Glutamatergic neuron (in vitro differentiated cells): ENCODE measurements at places on chromosomes 5 and 9.
A peak's percentile ranks its signal among the peaks of the same experiment; 100 is the strongest.

DNA sequence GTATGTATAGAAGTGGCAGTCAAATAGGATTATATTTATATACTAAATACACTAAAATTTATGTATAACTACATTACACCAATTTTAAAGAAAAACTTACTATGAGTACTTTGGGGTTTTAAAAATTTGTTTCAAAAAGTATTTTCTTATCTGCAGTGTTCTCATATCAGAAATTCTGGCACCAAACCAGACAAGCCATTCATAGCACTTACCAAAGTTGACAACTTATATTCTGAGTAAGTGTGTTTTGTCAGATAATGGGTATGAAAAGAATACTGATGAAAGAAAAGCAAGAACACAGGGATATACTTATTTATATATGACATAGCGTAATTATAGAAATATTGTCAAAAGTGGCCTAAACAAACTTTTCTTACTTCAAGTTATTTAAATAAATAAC is 67.5 kb downstream of the SPEF2 start:
- DNase-seq, result no peak

GRCh38 chr5:179836225-179837019 is 15.7 kb downstream of the SQSTM1 start:
- DNase-seq, result no peak

DNA sequence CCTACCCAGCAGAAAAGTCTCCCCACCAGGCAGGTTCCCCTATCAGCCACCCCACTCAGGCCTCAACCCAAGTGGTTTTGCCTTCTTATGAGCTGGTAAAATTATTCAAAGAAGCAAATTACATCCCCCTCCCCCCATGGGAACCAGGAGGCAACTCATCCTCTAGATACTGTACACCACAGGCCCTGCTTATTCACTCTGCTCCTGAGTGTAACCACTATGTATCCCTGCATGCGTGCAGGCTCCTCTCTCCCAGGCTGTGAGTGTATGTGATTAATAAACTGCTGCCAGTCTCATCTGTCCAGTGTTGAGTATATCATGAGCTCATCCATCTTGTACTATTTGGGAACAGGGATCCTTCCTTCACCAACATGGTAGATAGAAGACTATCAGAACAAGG is 8.6 kb downstream of the KCTD16 start:
- DNase-seq, result no peak

DNA sequence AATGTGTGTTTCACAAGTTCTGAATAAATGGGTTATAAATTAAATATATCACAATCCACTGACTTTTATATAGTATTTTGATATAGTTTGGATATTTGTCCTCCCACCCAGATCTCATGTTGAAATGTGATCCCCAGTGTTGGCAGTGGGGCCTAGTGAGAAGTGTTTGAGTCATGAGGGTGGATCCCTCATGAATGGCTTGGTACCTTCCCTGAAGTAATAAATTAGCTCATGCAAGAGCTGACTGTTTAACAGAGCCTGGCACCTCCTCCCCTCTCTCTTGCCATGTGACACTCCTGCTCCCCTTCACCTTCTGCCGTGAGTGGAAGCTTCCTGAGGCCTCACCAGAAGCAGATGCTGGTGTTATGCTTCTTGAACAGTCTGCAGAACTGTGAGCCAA is 127.9 kb upstream of the PALM2AKAP2 start:
- no peak for DNase-seq

- no peak for DNase-seq
These were observed 705.7 kb downstream of the CETN3 start for GRCh38 chr5:89703817-89704216.

DNA sequence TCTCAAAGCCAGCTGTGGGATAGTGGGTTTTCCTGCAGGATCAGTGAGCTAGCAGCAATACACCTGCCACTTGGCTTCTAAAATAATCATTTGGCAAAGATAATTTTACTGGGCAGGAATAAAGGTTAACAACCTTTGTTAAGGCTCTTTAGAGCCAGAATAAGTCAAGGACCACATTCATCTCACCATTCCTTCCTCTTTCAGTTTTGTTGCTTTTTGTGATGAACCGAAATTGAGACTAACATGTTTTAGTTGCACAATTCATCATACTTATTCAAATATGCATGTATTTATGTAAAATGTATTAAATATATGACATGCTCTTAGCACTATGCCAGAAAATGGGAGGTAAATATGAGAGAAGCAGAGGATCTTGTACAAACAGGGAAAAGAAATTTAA is 824.4 kb upstream of the TYRP1 start:
- no peak for DNase-seq

DNA sequence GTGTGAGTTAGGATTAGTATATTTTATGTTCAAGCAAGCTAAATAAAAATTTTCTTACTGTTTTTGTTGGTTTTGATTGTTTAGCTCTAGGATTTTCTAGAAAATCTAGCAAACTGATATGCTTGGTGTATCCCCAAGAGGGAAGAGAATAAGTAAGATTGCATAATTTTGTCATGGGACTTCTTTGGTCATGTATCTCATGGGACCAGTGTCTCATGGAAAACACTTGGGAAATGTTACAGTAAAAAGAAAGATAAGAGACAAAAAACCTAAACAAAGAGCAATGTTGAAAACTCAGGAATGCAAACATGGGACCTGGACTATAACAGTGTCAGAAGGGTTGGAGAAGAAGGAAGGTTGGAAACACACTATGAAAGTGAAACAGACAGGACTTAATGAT is 119.4 kb downstream of the TLR4 start:
- no peak for DNase-seq

DNA sequence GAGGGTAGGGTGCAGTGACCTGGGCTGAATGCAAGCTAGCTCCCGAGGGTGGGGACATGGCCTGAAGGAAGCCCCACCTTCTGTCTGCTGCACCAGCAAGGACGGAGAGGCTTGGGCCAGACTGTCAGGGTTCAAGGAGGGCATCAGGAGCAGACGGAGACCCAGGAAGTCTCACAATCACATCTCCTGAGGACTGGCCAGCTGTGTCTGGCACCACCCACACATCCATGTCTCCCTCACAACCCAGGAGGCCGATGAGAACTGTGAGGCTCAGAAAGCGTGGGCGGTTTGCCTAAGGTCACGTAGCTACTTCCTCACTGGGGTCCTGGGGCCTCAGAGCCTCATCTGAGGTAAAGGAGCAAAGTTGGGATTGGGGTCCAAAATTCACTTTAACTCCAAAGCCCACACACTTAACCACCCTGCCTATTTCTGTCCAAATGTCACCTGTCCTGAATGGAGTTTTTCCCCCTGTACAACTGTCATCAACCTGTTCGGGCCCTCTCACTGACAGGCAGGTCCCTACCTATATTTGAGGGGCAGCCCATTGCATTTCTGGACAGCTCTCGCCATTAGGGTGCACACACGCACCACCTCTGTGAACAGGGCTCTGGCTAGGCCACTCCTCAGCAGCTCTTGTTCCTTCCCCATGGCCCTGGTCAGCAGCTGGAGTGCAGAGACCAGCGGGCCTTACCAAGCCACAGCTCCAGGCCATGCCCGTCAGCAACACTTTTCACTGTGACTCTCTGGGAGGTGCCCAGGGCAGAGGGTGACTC is 3.4 kb downstream of the IL13 start:
- no peak for DNase-seq

DNA sequence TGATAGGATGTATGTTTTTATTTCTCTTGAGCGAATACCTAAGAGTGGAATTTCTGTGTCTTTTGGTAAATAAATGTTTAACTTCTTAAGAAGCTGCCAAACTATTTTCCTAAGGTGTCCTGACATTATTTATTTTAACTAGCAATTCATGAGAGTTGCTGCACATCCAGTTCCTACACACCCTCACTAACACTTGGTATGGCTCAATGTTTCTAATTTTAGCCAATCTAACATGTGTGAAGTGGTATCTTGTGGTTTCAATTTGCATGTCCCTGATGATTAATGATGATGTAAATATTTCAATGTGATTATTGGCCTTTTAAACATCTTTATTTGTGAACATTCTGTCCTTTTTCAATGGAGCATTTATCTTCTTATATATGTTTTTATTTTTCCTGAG is 2095.5 kb upstream of the C9orf72 start:
- DNase-seq, result no peak

DNA sequence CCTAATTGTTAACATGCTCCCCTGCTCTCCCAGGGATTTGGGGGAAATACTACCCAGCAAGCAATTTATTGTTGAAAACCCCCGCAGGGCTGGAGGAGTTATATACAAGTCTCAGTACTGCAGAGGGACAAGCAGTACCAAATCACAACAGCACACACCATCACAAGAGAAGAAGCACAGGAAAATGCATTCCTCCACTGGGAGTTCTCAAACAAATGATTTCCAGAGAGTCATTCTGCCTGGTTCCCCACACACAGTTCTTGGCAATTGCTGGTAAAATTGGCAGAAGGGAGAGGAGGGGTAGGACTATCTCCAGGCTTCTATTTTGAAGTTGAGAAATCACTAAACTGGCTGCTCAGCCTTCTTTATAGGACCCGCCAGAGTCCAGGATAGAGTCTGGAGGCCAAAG is 16.8 kb downstream of the SIL1 start:
- DNase-seq, result no peak

DNA sequence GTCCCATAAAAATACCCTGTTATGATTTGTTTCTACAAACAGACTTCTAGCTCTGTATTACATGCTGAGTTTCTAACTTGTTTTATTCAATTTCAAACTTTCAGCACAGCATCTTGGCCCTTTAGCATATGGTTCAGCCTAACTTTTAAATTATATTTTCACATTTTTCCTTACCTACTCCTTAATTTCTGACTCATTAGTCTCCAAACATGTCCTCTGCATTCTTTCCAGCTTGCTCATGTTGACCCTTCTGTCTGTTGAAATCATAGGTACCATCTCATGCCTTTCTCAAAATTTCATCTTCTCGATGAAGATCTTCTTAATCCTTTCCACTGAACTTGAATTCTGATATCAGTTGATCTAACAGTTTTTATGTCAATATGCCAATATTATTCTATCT is 200.9 kb upstream of the RIOK2 start:
- DNase-seq, result no peak

- no peak for DNase-seq
These were observed 3.6 kb downstream of the PSMD5 start for GRCh38 chr9:120839146-120839545.

GRCh38 chr9:98494852-98495251 is 213.9 kb downstream of the GABBR2 start:
- no peak for DNase-seq

GRCh38 chr5:68771732-68772131 is 322.1 kb upstream of the SLC30A5 start:
- no peak for DNase-seq

DNA sequence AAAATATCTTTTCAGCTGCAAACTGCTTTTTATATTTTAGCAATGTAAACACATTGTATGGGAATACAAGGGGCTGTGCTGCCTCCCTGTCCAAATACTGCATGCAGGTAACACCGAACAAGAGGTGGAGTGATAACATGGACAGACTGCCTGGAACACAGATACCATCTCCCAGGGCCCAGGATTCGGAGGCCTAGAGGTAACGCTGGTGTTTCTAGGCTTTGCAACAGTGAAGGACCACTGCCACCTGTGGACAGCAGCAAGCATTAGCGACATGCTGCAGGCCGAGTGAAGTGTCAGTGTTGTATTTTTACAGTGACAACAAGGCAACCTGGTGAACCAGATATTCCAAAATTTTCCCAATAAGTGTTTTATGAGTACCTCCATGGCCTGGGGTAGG is 379.1 kb downstream of the DMRT2 start:
- peak; percentile 27 for DNase-seq

DNA sequence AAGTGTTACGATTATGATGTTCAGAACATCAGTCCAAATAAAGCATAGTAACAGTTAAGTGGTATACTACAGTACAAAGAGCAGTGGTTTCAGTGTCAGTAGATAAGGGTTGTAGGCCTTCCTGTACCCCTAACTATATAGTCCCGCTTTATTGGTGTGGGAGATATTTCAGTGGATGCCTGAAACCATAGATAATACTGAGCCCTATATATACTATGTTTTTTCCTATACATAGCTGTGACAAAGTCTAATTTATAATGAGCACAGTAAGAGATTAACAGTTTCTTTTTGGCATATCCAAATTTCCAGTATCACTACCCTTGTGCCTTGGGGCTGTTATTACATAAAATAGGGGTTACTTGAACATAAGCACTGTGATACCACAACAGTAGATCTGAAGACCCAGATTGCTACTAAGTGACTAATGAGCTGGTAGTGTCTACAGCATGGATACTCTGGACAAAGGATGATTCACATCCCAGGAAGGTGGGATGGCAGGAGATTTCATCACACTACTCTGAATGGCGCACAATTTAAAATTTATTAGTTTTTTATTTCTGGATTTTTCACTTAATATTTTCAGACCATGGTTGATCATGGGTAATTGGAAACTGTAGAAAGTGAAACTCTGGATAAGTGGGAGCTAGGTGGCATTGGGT is 119.3 kb downstream of the RPS23 start:
- no peak for DNase-seq

- no peak for DNase-seq
These were observed 458.2 kb downstream of the TMEM232 start for GRCh38 chr5:110268283-110268682.

DNA sequence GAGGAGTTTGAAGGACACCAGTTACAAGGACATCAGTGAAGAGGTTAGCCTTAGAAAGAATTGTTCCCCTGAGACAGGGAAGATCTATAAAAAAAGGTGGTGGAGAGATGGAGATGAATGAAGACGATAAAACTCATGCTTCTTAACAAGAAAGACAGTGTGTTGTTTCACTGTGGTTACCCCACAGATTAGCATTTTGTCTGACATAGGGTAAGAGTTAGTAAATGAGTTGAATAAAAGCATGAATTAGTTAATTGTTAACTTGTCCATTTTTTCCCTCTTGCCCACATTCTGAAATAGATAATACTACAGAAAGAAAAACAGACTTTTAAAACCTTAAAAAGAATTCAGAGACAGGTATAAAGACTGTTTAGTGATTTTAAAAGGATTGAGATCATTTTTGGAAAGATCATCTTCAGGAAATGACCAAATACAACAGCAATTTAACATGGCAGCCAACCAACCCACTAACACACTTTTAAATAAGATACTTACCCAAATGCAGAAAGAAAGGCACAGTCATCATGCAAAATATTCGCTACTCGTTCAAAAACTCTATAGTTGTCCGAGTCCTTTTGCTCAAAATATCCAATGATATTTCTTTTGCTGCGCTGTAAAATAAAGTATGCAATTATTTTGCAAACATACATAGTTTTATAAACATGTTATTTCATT is 78.5 kb downstream of the ERP44 start:
- no peak for DNase-seq
